H9 (cell line): ENCODE measurements at places on chromosomes 2 and 18.

- H3K36me3 ChIP-seq = no peaks in the 10 kb centered on the region
- DNase-seq = no peak
- H3K27me3 ChIP-seq = peaks cover 26% of the 10 kb centered on the region; the same call in 1 of the 2 replicates
- H3K4me3 ChIP-seq = peak overlapping the region; percentile 59
Observed at GRCh38 chr18:5630900-5631413, 87.2 kb upstream of the EPB41L3 start.

DNA sequence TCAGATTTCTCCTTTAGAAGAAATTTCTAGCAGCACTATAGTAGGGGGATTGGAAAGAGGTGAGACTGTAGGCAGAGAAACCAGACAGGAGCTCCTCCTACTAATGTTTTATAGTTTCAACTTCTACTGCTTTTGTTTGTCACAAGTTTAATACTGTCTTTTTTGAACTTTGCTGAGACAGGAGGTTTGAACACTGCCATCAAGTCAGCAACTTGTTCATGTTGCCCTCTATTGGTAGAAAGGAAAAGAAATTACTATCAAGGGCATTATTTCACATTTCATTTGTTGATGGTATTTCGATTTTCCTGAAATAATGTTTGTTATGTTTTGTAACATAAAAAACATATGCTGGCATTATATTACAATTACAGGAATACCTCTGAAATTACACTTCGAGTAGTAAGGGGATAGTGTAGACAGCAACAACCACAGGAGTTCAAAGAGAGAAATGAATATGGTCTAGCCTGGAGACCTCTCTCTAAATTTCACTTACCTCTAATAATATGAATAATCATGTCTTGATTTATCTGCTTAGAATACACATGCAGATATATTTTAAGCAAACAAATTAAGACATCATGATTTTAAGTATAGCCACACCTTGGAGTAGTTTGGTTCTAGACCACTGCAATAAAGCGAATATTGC is 12.4 kb upstream of the CCDC88A start:
- no peaks in the 10 kb centered on the region for H3K4me1 ChIP-seq
- H3K36me3 ChIP-seq = no peaks in the 10 kb centered on the region
- DNase-seq = no peak

DNA sequence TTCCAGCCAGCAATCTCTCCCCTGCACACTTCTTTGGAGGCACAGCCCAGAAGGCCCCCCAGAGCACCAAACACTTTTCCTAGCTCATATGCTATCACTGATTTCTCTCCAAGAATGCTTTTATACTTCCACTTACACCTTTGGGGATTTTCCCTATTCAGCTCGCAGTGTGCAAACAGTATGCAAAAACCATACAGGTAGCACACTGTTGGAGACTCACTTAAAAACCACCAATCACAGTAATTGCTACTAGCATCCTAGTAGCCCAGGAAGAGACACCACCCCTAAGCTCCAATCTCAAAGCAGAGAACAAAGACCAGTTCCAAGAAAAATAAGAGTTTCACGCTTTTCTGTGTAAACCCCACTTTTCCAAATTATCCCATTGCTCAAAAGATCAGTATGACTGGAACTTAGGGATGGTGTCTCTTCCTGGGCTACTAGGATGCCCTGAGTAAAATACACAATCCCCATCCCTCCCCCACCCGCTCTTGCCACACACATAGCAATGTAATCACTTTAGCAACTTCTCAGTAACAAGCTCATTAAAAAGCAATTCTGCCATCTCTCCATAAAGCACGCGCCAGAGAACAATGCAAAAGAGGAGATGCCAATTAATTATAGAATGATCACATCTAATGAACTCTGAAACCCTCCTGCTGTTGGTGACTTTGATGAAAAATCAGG is 43.0 kb downstream of the KLF7 start:
- peaks cover 15% of the 10 kb centered on the region; the same call in 1 of the 2 replicates for H3K4me1 ChIP-seq
- H3K27ac ChIP-seq = no peak overlapping the region
- H3K4me3 ChIP-seq = no peak overlapping the region
- peaks cover 14% of the 10 kb centered on the region for H3K36me3 ChIP-seq

- no peaks in the 10 kb centered on the region for H3K4me1 ChIP-seq
- H3K27me3 ChIP-seq = no peaks in the 10 kb centered on the region
- peaks cover 6% of the 10 kb centered on the region; the same call in 1 of the 2 replicates for H3K36me3 ChIP-seq
- no peak overlapping the region for H3K4me3 ChIP-seq
Observed at GRCh38 chr2:8554296-8554806, 127.5 kb upstream of the ID2 start.

- H3K4me3 ChIP-seq = no peak overlapping the region
- no peak overlapping the region for H3K27ac ChIP-seq
- DNase-seq = no peak
- H3K27me3 ChIP-seq = no peaks in the 10 kb centered on the region
- no peaks in the 10 kb centered on the region for H3K36me3 ChIP-seq
Observed at GRCh38 chr2:227415538-227416424, 28.0 kb upstream of the SCYGR1 start.

DNA sequence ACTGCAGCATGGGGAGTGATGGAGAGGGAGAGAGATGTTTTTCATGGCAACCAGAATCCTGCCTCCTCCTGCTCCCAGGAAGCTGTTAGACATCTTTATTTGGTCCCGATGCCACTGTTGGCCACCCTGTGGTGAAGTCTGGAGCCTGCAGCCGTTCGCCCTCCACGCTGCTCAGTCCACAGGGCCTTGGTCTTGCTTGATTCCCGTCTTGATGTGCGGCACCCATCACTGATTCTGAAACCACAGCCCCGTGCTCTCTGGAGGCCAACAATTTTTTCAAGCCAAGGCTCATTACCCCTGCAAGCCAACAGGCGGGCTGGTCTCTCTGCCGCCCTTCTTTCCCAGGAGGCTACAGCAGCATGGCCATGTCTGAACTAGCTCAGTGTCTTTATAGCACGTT is 24.5 kb downstream of the SIGLEC15 start:
- no peaks in the 10 kb centered on the region for H3K4me1 ChIP-seq
- peak; percentile 59 for DNase-seq
- peaks cover 20% of the 10 kb centered on the region for H3K36me3 ChIP-seq
- H3K27ac ChIP-seq = no peak overlapping the region

DNA sequence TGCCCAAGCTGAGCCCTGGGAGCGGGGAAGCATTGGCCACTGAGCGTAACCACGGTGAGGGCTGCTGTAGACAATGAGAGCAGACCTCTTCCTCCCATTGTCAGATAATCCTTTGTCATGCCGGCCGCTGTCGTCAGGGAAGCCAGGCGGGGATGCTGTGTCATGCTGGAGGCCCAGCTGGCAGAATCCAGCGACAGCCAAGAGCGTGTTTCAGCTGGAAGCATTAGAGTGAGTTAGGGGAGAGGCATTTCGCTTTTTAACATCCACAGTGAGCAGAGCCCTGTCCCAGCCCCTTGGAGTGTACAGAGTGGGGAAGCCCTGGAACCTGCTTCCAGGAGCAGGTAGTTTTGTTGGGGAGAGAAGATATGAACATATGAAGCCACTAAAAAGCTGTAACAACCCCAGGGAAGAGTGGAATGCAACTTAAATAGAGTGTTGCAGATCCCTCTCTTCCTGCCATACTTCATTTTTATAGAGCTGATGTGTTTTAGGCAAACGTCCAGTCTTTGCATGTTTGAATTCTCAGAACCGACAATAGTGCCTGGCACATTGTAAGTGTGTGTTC is 7.0 kb downstream of the CTIF start:
- H3K36me3 ChIP-seq = no peaks in the 10 kb centered on the region
- H3K27me3 ChIP-seq = no peaks in the 10 kb centered on the region
